ENCODE measurements at places on chromosomes 7 and 10.

- DNase-seq, result no peak
Measured at GRCh38 chr7:109950821-109951564, 1139.9 kb upstream of the LRRN3 start.

- no peak for DNase-seq
Measured at GRCh38 chr10:17453373-17454091, 863 bp downstream of the ST8SIA6 start.

DNA sequence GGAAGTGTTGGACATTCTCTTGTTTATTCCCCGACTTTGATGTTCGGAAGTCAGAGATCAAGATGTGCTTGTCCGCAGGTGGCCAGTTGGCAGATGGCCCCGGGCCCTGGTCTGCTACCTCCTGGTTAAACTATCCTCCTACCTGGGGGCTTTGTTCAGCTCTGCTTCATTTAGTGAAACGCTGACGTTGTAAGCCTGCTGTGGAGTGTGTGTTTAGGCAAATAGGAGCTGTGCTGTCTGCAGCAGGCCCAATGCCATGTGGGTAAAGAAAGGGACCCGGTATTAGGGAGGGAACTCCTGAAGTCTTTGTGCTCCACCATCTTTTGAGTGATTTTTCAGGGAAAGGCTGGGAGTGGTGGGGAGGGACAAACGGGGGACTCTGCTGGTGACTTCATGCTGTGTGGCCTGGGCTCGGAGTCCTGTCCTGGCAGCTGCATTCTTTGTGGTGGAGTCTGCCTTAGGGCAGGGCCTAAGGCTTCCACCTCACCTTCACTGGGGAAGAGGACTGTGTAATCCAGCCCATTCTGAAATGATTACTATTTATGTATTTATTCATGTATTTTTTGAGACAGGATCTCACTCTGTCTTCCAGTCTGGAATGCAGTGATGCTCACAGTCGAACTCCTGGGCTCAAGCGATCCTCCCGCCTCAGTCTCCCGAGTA, 171.1 kb upstream of the KLF6 start:
- DNase-seq, result no peak

DNA sequence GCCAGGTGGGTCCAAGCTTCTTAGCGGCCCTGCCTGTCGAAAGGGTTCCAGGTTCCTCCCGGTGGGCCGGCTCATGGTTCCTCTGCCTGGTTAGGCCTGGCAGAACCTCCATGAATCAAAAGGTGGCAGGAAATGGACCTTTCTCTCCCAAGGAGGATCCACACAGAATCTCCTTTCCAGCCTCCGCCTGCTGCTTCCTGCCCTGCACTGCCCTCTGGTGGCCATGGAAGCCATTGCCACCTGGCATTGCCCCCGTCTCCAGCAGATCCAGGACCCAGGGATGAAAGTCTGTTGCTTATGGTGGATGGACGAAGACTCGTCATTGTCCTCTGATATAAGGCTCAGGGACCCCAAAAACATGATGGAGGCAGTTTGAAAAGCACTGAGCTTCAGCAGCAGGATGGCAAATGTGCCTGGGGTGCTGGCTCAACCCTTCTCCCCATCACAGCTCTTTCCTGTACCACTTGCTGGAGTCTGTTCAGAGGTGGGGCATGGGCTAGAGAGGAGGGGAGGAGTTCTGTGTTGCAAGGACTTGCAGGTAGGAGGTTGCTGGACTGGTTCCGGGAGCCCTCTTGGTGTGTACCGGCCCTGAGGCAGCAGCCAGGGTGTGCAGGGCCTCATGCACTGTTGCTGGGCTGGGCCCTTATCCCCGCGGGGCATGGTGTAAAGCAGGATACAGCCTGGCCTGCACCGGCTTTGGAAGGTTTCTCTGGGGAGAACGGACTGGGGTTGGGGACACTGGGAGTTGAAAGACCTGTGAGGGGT, 11.3 kb upstream of the INMT start:
- no peak for DNase-seq

- DNase-seq, result no peak
Measured at GRCh38 chr10:116134322-116134721, 138.7 kb downstream of the GFRA1 start.

DNA sequence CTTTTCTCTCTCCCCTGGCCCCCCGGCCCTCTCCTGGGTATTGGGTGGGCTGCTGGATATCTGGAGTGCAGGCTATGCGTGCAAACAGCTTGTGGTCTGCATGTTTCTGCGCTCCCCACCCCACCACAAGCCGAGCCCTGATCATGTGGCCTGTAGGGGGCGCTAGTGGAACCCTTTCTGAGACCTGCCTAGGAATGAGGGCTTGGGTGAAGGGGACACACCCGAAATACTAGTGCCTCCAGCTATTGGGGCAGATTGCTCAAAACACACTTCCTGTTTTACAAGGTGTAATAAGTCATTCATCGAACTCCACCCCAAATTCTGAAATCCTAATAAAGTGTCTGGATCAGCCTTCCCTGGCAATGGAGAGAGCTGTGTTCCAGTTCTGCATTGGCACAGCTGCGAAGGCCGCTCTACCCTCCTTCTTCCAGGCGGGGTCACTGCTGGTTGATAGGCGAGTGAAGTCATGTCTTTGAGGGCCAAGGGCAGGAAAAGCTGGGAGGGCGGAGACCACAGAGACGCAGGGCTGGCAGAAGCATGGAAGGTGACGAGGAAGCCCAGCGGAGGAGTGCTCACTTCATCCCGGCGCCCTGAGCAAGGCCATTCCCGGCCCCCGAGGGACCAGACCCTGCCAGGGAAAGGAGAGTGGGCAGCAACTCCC, 19.8 kb upstream of the PRRT4 start:
- no peak for DNase-seq

GRCh38 chr10:11024596-11024995, 6.9 kb downstream of the CELF2 start:
- DNase-seq, result no peak

DNA sequence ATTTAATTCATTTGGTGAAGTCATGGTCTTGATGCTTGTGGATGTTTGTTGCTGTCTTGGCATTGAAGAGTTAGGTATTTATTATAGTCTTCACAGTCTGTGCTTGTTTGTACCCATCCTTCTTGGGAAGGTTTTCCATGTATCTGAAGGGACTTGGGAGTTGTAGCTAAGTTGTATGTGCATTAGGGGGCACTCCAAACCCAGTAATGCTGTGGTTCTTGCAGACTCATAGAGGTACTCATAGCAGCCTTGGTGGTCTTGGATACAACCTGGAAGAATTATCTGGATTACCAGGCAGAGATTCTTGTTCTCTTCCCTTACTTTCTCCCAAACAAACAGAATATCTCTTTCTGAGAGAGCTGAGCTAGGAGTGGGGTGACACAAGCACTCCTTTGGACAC, 93.2 kb downstream of the ADCYAP1R1 start:
- DNase-seq, result no peak

- DNase-seq, result no peak
Measured at GRCh38 chr7:110675383-110676103, 415.4 kb upstream of the LRRN3 start.

DNA sequence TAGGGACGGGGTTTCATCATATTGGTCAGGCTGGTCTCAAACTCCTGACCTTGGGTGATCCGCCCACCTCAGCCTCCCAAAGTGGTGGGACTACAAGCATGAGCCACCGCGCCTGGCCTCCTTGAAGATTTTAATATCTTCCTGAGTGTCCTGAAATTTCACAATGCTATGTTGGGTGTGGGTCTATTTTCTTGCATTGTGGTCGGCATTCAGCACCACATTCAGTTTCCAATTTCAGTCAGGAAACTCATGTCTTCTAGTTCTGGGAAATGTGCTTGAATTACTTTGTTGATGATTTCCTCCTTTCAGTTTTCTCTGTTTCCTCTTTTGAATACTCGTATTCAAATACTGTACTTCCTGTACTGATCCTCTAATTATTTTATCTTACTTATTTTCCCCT, 49.3 kb upstream of the IL6 start:
- DNase-seq, result no peak

GRCh38 chr10:110547139-110547761, 20.2 kb upstream of the SMC3 start:
- no peak for DNase-seq

DNA sequence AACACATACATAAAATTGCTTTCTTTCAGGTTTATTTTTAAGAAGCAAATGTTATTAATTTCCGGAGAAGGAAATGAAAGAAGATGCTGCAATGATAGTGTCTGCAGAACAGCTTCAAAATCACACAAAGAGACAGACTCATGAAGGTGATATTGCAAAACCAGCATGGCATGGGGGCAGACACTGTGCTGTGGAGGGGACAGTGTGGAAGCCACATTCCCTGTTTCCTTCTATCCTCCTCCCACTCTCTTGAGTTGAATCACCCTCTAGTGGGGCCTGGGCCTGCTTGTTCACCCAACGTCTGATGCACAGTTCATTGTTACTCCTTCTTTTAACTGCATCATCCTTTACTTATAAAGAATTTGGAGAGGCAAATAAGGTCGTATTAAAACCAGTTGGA, 104.0 kb upstream of the INSIG1 start:
- no peak for DNase-seq

DNA sequence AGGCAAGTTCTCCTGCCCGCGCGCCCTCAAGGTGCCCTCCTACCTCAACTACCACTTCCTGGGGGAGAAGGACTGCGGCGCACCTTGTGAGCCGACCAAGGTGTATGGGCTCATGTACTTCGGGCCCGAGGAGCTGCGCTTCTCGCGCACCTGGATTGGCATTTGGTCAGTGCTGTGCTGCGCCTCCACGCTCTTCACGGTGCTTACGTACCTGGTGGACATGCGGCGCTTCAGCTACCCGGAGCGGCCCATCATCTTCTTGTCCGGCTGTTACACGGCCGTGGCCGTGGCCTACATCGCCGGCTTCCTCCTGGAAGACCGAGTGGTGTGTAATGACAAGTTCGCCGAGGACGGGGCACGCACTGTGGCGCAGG, 1.4 kb downstream of the FZD1 start:
- no peak for DNase-seq

GRCh38 chr7:130129011-130129411, 58.7 kb downstream of the KLHDC10 start:
- no peak for DNase-seq

- no peak for DNase-seq
Measured at GRCh38 chr10:131480861-131481260, 169.3 kb upstream of the TCERG1L start.

GRCh38 chr10:65544756-65545155, 1381.1 kb upstream of the LRRTM3 start:
- DNase-seq, result no peak

DNA sequence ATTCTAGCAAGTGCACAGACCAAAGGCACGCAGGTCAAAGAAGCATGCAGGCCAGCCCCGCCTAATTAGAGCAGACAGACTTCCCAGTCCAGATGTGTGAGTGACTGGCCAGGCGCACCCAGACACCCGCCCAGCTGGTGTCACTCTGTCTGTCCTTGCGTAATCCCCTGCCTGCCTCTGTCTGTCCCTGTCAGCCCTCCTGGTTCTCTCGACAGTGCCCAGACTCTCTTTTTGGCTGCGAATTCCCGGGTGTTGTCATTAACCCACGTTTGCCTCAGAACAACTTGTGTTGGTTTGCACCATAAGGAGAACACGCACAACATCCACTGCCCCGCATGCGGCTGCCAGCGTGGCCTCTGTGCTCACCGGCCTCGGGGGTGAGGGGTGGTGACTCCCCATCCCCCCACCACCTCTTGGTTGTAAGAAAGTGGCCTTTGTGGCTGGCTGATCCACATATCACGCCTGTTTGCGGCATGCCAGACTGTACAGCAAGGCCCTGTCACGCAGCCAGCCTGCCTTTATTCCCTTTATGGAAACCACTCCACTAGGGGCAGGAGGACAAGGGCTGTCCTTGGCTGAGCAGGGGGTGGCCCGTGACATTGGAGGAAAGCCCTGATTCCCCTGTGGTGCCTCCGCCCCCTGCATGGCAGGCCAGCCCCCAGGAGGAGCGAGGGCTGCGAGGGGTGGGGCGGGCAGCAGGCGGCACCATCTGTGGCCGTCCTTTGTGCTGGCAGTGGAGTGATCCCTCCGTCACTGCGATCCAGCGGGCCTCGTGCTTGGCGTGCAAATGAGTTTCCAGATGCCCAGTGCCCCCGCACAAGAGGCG, 72.8 kb upstream of the PPIF start:
- DNase-seq, result no peak

DNA sequence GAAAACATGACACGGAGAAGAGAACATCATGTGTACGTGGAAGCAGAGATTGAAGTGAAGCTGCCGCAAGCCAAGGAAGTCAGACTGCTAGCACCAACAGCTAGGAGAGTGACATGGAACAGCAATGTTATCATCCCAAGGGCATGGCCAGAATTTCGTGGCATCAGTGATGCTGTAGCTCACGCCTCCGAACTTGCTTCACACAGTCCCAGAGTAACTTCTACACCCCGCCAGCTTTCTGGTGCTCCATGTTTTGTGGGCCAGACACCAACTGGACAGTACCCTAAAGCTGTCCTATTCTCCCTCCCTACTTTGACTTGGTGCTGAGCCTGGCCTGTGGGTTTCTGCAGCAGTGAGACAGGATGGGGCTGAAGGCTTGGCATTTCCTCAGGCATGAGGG, 33.0 kb upstream of the EMX2 start:
- DNase-seq, result no peak

- peak; percentile 65 for DNase-seq
Measured at GRCh38 chr10:113958631-113959382, 84.9 kb upstream of the ADRB1 start.

GRCh38 chr7:103795107-103795506, 194.4 kb downstream of the RELN start:
- no peak for DNase-seq

GRCh38 chr7:101940830-101941229, 123.4 kb downstream of the CUX1 start:
- DNase-seq, result peak; percentile 59

GRCh38 chr7:90412458-90413184, 9.4 kb downstream of the CLDN12 start:
- DNase-seq, result peak; percentile 81

- DNase-seq, result no peak
Measured at GRCh38 chr7:51010534-51010933, 227.8 kb upstream of the GRB10 start.

DNA sequence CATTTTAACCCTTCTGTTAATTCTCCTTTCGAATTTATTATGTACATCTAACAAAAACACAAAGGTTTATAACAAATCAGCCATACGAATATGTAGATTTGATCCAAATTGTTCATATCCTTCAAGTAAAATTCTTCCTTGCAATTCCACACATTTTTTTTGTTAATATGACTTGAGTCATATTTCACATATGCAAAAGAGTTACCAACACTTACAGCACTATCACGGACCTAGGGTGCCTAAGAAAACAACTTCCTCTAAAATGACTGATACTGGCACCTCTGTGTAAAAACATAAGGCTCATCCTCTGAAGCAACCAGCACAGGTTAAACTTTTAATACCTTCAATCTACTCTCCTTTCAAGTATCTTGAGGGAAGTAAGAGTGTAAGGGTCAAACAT, 451.8 kb downstream of the SEMA3D start:
- DNase-seq, result no peak

- DNase-seq, result no peak
Measured at GRCh38 chr10:33012306-33012705, 54.3 kb upstream of the ITGB1 start.

- no peak for DNase-seq
Measured at GRCh38 chr10:62843600-62843999, 27.4 kb upstream of the EGR2 start.

- DNase-seq, result peak; percentile 58
Measured at GRCh38 chr10:22340329-22341189, 4.7 kb upstream of the SPAG6 start.
